Right ventricle myocardium superior (tissue), 1 donor: ENCODE measurements at places on chromosomes 7 and 10. TPM values are rescaled to one million over a fixed set of nuclear protein-coding genes. Genes with fewer than 3 reads are reported as not detected.

AGAP5 gene
- total RNA-seq: 3.5 TPM

- no peak for DNase-seq
Measured at GRCh38 chr7:101399759-101400158, 37.1 kb downstream of the COL26A1 start.

DNA sequence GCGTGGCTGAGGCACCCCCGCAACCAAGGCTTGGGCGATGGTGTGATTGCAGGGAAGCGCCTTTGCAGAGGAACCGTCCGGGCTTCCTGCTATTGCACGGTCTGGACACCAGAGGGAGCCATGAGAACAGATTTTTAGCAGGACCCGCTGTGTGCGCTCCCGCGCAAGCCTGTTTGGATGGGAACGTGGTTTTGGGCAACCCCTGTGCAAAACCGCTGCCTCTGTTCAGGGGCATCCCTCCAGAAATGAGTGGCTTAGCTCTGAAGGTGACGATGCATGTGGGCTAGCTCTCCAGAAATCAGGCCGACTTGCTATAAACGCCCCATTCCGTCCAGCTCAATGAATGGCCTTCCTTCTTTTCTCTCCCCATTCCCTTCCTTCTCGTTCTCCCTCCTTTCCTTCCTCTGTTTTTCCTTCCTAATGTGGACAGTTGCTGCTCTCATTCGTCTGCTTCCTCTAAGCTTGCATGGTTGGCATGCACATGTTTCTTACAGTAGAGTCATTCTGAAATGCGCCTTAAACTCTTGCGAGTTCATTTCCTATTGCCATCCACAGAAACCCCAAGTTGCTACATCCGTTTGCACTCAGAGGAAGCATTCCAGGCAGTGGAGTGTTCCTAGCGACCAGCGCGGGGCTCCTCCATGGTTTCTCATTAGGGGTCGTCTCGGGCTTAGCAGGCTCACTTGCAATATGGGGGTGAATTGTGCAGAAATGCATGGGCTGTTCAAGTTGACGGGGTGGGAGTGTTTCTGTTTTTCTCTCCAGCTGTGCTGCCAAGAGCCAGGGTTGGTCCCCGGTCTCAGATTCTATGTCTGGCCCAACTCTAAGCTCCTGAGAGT, 302.5 kb upstream of the GALNT17 start:
- peak; percentile 74 for DNase-seq

DNA sequence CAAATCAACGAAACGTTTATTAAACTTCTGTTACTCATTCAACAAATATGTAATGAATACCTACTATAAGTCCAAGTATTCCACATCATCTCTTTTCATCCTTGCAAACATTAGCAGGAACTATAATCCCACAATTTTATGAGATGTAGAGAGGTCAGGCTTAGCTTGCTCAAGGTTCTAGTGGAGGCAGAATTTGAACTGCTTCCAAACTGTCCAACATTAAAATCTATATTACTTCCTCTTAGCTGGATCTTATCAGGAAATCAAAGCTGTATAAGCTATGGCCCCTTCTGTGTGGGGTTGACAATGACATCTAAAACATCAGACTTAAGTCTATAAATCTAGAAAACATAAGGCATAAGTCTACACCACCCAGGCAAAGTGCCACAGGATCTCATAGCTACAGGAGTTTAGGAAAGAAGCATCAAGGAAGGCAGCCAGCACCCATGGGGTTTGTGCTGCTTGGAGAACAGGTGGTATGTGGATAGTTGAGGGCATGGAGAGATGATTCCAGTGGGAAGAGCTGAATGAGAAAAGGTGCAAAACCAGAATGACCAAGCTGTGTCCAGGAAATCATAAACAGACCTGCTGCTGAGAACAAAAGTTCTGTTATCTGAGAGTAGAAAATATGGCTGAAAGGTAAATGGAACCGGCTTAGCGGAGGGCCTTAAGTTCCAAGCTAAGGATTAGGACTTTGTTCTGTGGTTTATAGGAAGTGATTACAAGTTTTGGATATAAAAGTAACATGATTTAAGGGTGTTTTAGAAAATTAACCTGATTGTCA, 34.5 kb downstream of the PAPSS2 start:
- no peak for DNase-seq

GRCh38 chr10:48305905-48306264, 592 bp upstream of the MAPK8 start:
- no peak for DNase-seq

- DNase-seq: no peak
Measured at GRCh38 chr10:132847856-132848255, 61.9 kb upstream of the NKX6-2 start.
